ENCODE measurements at places on chromosomes 1 and 21.

- peak; percentile 43 for DNase-seq
Measured at GRCh38 chr1:41414716-41415306, 53.6 kb downstream of the FOXO6 start.

GRCh38 chr1:164772635-164773034 lies 213.7 kb downstream of the PBX1 start:
- DNase-seq, result peak; percentile 37

DNA sequence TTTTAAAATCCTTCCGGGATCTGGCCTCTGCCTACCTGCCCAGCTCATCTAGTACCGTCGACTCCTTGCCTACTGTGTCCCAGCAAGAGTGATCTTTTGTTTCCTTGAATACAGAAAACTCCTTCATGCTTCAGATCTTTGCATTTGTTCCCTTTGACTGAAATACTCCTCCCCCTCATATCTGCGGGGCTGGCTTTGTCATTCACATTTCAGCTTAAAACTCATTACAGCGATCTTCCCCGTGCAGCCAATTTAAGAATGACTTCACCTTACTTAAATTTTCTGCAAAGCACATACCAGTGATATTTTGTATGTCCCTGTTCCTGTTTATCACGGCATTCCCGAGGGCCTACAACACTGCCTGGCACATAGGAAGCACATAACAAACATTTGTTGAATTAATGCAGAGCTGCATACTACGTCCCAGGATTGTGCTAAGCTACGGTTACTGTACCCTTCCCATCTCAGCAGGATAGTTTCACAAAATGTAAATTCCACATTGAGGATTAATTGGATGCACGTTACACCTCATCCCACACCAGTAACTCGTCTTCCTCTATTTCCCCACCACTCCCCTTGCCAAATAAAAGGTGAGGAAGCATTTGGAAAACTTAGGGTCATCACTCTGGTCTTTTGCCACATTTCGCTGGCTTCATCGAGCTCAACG lies 837 bp upstream of the DESI2 start:
- no peak for DNase-seq

GRCh38 chr1:95321531-95321930 lies 87.5 kb downstream of the RWDD3 start:
- no peak for DNase-seq

DNA sequence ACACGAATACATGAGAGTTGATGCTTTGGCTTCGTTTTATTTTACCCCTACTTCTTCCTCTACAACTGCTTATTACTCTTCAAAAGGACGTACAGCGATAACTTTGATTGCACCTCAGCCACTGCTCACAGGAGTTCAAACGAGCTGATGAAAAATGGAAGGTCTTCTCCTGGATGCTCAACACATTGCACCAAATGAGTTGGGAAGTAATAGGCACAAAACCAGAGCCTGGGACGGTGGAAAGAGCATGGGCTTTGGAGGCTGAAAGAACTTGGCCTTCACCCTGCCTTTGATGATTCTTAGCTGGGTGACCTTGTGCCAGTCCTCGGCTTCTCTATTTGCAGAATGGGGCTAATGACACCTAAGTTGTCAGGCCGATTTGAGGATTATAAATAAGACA lies 4.8 kb downstream of the CD53 start:
- DNase-seq, result no peak

- DNase-seq, result no peak
Measured at GRCh38 chr21:34298534-34299167, 65.2 kb upstream of the KCNE2 start.

GRCh38 chr1:71417421-71417820 lies 336.6 kb upstream of the ZRANB2 start:
- DNase-seq, result no peak

DNA sequence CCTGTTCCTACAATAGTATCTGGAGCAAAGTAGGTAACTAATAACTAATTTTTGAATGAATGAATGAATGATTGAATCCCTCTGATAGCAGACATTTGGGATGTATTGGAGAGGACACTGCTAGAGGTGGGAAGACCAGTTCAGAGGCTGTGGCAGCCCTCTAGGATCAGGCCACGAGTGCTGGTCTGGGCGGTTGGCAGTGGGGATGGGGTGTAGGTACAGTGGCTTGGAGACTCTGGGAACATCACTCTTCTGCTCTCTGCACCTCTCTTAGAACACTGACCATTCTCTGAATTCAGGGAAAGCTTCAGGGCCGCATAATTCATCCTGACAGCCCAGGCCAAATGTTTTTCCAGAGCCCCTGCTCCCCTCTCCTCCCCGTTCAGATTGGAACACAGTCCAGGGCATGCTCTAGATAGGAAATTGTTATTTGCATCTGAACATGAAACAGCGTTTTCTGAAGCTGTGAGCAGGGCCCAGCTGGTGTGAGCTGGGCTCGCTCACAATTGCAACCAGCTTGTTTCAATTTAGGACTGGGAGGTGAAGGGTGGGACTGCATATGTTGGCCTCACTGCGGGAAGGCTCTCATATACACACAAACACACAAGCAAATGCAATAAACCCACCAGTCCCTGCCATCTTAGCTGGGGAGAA lies 253.1 kb upstream of the USP24 start:
- DNase-seq, result no peak

GRCh38 chr1:203091199-203091477 lies 5.3 kb upstream of the MYOG start:
- DNase-seq, result no peak

- DNase-seq, result no peak
Measured at GRCh38 chr1:197928849-197929336, 11.7 kb downstream of the LHX9 start.

GRCh38 chr1:78033797-78034172 lies 12.0 kb upstream of the GIPC2 start:
- no peak for DNase-seq

DNA sequence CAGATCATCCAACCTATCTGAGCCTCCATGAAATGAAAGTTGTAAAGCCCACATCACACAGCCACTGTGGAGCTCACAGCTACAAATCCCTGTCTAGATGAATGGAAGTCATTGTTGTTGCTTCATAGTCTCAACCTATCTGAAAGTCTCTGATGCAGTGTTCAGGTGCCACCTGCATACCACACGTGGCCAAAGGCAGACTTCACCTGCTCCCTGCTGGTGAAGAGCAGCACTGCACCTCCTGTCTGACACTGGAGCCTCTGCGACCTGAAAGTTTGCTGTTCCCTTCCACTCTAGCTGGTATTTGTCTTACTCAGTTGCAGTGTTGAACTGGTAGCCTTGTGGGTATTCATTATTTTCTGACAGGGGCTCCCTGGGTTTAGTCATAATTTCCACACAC lies 18.4 kb downstream of the LORICRIN start:
- DNase-seq, result no peak

- no peak for DNase-seq
Measured at GRCh38 chr1:38944547-38944946, 2.9 kb upstream of the RHBDL2 start.

- DNase-seq, result no peak
Measured at GRCh38 chr1:184555665-184556641, 169.1 kb downstream of the C1orf21 start.

DNA sequence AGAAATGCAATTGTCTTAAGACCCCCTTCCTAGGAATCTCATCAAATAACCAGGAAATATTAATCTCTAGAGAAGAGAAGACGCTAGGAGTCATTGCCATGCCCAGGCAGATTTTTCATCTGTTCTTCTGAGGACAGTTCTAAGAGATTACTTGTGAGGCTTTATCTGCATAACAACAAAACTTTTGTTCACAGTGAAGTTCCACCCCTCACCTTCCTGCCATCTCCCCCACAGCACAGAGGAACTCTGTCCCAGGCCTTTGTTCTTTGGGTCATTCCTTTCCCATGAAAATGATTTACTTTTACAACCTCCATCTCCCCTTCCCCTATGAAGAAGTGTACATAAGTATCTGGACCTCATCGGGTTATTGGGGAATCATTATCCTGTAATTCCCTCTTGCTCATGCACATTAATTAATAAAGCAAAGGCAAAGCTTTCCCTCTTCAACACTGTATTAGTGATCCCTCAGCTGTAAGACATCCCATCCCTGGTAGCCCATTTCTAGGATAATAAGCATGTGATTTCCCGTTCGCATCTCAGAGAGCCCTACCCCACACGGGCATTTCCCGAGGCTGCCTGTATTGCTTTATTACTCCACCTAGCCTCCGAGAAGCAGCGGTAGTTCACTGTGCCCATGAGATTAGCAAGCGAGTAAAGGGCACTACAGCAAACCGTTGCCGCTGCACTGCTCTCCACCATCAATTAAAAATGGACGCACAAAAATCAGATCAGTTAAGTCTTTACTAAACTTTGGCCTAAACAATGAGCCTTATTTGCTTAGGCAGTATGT lies 384.4 kb upstream of the CAMK1G start:
- no peak for DNase-seq

DNA sequence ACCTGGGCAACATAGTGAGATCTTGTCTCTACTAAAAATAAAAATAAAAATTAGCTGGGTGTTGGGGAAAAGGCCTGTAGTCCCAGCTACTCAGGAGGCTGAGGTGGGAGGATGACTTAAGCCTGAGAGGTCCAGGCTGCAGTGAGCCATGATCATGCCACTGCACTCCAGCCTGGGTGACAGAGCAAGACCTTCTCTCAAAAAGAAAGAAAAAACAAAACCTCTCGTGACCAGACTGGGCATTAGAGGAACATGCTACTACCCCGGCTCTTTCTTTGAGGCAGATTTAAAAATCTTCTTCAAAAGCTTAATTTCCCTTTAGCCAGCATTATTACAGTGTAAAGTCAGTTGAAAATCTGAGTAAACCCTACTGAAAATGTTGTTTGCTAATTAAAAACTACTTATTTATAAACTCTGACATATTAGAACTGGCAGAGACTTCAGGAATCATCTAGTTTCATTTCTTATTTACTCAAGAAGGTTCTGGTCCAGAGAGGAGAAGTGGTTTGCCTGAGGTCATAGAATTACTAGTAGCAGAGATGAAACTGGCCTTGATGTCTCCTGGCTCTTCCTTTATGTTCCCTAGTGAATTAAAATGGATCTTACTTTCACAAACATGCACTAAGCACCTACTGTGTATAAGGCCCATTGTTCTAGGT lies 11.6 kb upstream of the ELAVL4 start:
- peak; percentile 24 for DNase-seq

DNA sequence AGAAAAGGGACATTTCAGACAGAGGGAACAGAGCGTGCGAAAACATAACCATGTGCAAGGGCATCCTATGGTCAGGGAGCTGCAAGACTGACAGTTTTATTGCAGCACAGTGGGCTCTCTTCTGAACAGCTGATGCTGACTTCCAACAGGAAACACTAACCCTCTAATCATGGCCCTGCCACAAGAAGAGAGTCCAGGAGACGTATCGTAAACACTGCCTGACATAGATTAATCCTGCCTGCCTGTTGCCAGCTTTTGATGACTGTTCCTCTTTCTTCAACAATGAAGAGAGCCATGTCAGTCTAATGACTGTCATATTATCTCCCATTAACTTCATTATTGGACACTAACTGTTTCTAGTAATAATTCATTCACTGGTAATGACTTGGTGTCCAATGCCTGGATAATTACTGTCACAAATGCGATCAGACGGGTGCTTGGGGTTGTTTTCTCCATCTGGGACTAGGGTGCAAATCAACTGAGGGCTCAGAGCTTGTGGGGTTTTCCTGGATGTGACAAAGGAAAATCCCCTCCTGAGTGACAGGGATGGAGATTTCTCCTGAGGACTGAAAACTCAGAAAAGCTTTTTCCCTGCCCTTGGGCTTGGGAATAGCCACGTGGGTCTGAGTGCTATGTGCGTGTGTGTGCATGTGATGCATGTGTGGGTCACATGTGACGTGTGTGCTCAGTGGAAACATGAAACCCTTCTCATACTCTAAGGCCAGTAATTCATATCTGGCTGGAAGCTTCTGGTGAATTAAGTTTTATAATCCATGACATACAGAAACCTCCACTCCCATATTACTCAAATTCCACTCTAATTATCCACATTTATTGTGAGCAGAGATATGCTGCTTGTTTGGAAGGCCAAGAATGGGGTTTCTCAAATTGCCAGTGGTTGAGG lies 144.0 kb upstream of the PLXNA2 start:
- DNase-seq, result no peak

DNA sequence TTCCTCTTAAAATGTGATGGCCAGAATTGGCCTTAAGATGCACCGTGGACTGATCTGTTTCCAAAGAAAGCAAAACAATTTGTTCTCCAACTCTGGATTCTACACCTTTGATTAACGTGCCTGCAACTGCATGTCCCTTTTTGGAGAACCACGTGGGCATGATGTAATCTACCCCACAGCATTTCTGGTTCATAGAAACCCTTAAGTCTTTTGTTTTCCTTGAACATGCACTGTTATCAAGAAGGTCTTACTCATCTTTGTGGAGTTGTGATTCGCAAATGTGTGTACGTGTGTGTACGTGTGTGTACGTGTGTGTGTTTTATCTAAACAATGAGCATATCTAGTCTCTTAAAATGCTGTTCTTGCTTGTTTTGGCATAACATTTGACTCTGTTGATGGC lies 57.8 kb downstream of the LPAR3 start:
- DNase-seq, result no peak

- no peak for DNase-seq
Measured at GRCh38 chr1:214120951-214121350, 133.2 kb downstream of the PROX1 start.

GRCh38 chr1:71196685-71197084 lies 115.8 kb upstream of the ZRANB2 start:
- DNase-seq, result no peak

- DNase-seq, result no peak
Measured at GRCh38 chr1:201788296-201788695, 40.7 kb upstream of the IPO9 start.

DNA sequence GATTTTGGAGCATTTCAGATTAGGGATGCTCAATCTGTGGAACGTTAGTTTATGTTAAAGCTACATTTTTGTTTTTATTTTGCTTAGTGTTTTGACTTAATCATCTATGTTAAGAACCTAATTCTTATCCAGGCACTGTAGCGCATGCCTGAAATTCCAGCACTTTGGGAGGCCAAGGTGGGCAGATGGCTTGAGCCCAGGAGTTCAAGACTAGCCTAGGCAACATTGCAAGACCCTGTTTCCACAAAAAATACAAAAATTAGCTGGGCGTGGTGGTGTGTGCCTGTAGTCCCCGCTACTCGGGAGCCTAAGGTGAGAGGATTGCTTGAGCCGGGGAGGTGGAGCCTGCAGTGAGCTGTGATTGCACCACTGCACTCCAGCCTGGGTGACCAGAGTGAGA lies 23.4 kb downstream of the FNBP1L start:
- DNase-seq, result no peak

DNA sequence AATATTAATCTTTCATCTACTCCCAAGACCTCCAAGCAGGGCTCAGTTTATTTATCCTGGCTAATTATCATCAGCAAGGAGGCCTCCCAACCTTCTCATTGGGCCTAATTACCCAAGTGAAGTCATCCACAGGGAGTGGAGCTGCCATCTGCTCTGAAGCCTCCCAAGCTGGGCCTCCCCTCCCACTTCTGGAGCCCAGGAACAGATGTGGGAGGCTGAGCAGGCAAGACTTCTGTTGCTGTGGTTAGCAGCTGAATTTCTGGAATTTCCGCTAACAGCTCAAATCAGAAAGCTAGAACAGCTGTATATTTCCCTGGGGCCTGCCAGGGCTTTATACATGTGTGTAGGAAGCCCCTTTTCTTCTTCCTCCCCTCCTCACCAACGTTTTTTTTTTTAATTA lies 127.5 kb downstream of the UCK2 start:
- DNase-seq, result no peak
